ENCODE measurements at places on chromosomes 2 and 18. TPM values are rescaled to one million over a fixed set of nuclear protein-coding genes. Genes with fewer than 3 reads are reported as not detected.

Gene LDAH
- 17.2 TPM for total RNA-seq

DNA sequence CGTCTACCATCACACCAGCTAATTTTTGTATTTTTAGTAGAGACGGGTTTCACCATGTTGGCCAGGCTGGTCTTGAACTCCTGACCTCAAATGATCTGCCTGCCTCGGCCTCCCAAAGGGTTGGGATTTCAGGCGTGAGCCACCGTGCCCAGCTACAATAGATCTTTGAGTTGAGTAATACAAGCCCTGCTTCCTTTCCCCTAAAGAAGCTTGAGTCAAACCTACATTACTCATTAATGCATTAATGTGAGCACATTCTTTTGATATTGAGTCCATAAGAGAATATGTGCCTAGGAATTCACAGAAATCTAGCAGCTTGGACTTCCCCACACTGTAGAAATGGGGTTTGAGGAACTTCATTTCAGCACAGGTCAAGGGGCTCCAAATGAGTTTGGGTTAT lies 39.6 kb downstream of the PSMG2 start:
- DNase-seq: no peak

DNA sequence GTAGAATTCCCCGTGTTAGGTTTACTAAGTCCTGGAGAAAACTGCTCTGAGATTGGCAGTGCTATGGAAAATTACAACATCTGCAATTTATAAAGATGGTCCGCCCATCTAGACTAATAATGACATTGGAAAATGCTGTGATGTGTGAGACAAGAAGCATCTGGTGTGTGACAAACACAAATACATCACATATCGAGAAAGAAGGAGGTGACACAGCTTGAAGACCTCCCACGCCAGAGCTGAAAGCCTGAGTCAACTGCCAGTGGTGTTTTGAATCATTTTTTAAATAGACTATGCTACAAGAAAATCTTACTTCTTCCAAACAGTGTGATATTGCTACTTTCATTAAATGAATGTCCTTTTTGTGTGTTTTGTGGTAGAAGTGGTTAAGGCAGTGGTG lies 8.6 kb upstream of the ANO7 start:
- DNase-seq: no peak

Gene PRSS56
- not detected for total RNA-seq

Gene CAVIN2
- total RNA-seq: 149 TPM

DNA sequence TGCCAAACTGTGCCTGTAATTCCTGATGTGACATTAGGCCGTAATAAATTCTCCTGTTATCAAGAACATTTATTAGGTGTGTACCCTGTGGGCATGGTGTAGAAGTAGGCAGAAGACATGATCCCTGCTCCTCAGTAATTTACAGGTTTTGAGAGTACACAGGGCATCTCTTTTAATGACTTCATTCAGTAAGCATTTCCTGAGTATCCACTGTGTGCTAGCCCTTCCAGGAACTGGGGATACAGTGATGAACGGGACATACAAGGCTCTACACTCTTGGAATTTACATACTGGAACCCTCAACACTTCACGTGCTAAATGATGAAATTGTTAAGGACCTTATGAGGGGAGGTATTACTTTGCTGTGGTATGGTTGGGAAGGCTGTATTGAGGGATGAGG lies 30.2 kb downstream of the DIS3L2 start:
- no peak for DNase-seq

- no peak for DNase-seq
Measured at GRCh38 chr18:34834897-34835296, 124.8 kb downstream of the DTNA start.

- DNase-seq: no peak
Measured at GRCh38 chr2:11647834-11648600, 22.0 kb downstream of the NTSR2 start.

Gene IL36B
- total RNA-seq: not detected

Gene CCNYL1
- 20.3 TPM for total RNA-seq

Gene TUBB8B
- total RNA-seq: 0.33 TPM

- DNase-seq: no peak
Measured at GRCh38 chr2:150983314-150983897, 278.3 kb downstream of the RBM43 start.

- DNase-seq: no peak
Measured at GRCh38 chr2:136389809-136390208, 271.9 kb upstream of the CXCR4 start.

Gene CKAP2L
- total RNA-seq: not detected

DNA sequence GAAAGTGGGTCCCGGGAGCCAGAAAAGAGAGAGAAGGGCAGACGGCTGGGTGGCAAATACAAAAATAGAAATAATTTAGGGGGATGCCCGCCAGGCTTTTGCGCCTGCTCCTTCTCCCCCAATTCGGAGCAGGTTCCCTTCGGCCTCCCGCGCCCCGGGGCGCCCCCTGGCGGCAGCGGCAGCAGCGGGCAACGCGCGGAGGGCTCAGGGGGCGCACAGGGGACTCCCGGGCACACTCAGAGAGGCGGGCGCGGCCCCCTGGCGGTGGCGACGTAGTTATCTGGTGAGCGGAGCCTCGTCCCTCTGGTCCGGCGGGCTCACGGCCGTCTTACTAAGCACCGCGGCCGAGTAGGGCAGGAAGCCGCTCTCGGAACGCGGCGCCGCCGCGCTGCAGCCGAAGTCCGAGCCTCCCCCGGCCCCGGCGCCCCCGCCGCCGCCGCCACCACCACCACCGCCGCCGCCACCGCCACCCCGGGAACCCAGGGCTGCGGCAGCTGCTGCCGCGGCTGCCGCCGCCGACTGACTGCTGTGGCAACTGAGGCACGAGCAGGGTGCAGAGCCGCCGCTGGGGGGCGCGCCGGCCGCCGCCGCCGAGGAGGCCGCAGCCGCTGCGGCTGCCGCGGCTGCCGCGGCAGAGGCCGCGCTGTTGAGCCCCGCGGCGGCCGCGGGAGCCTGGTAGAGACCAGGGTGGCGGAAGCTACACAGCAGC lies 3.8 kb downstream of the EVX2 start:
- DNase-seq: no peak

Gene ASPRV1
- 2.0 TPM for total RNA-seq

Gene CLEC4F
- total RNA-seq: not detected

Gene TYMS
- total RNA-seq: 0.67 TPM

Gene SIX2
- total RNA-seq: 1.5 TPM

GRCh38 chr2:37507051-37507410 lies 162.6 kb downstream of the QPCT start:
- no peak for DNase-seq
